ENCODE measurements at places on chromosomes 2 and 18. TPM values are rescaled to one million over a fixed set of nuclear protein-coding genes. Genes with fewer than 3 reads are reported as not detected.

Gene MYO1B
- total RNA-seq, result 26.8 TPM

Gene CABYR
- total RNA-seq, result 451 TPM

Gene CHRND
- 0.16 TPM for total RNA-seq

Gene LRRFIP1
- total RNA-seq, result 25.5 TPM

Gene ACADL
- total RNA-seq, result 18.5 TPM

Gene OXER1
- total RNA-seq, result 1.3 TPM

Gene LIMS4
- total RNA-seq, result 11.2 TPM

Gene NFATC1
- total RNA-seq, result 28.1 TPM

Gene UGT1A8
- total RNA-seq, result not detected

Gene ATP8B1
- total RNA-seq, result 1.6 TPM

Gene TBC1D8
- total RNA-seq, result 90.1 TPM

Gene RAX
- total RNA-seq, result not detected

Gene MOCOS
- total RNA-seq, result 1.9 TPM

Gene POTEC
- 70.2 TPM for total RNA-seq

Gene TANK
- 63.6 TPM for total RNA-seq

Gene KIF1A
- total RNA-seq, result 37.0 TPM

Gene NAT8
- not detected for total RNA-seq

Data from testis (tissue), 5 donors.